ENCODE measurements at places on chromosomes 6 and 20. TPM values are rescaled to one million over a fixed set of nuclear protein-coding genes. Genes with fewer than 3 reads are reported as not detected.

RGL2 gene
- 36.6 TPM for total RNA-seq

NRSN1 gene
- total RNA-seq: not detected

KCNK16 gene
- not detected for total RNA-seq

B3GAT2 gene
- total RNA-seq: under 0.01 TPM

SLC24A3 gene
- 0.64 TPM for total RNA-seq

CCR6 gene
- not detected for total RNA-seq

MOG gene
- not detected for total RNA-seq

RAD21L1 gene
- 0.52 TPM for total RNA-seq

PRDM1 gene
- total RNA-seq: 4.3 TPM

EEF1A2 gene
- 1.3 TPM for total RNA-seq

ADAT2 gene
- total RNA-seq: 14.0 TPM

SMLR1 gene
- not detected for total RNA-seq

TMEM170B gene
- total RNA-seq: 1.0 TPM

SPATS1 gene
- not detected for total RNA-seq

TNFRSF21 gene
- 20.0 TPM for total RNA-seq

OVOL2 gene
- total RNA-seq: 1.0 TPM

MRPS18A gene
- 53.0 TPM for total RNA-seq

RCAN2 gene
- total RNA-seq: 5.9 TPM

GHRH gene
- not detected for total RNA-seq

MCHR2 gene
- total RNA-seq: not detected

GJA10 gene
- total RNA-seq: not detected

MICB gene
- total RNA-seq: 23.1 TPM

CTSA gene
- 93.3 TPM for total RNA-seq

STMN3 gene
- total RNA-seq: 38.9 TPM

PDCD2 gene
- total RNA-seq: 71.1 TPM

TAF4 gene
- 27.3 TPM for total RNA-seq

ELOVL4 gene
- total RNA-seq: 9.0 TPM

CLDN20 gene
- not detected for total RNA-seq

DSP gene
- 2.2 TPM for total RNA-seq

FRK gene
- total RNA-seq: 0.52 TPM

Data from epithelial cell of alveolus of lung (primary cell).